H54 (cell line): ENCODE measurements at places on chromosomes 1 and 21.

DNA sequence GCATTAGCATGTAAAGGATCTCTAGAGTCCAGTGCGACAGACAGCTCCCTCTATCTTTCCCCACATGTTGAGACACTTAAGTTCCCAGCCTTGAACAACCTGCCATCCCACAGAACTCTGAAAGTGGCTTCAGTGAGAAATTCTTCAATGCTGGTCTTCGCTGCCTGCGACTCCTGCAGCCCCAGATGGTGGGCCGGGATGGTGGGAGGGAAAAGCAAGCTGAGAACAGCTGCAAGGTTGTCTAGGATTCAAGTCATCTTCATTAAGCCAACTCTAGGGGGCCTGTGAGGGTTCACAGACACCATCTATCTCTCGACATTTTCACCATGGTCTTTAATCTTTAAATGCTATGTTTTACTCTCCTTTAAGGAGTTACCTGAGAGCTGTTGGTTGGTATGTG, 185.5 kb upstream of the C1orf174 start:
- DNase-seq, result no peak

GRCh38 chr1:149931212-149931790, 3.7 kb upstream of the SF3B4 start:
- peak; percentile 45 for DNase-seq

DNA sequence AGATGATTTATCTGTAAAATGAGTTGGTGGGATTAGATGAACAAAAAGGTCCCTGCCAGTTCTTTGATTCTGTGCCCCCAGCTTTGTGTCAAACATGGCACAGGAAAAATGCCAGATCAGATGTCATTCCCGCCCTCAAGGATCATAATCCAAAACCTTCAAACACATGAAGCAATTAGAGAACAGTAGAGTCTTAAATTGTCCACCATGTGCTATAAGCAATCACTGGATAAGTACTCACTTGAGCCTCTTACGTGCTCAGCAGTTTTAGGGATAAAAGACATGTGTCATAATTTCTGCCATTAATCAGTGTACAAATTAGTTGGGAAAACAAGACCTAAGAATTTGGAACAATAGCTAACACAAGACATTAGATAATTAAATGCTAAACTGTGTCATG, 15.4 kb upstream of the KIAA0040 start:
- no peak for DNase-seq

GRCh38 chr21:39564200-39564599, 48.5 kb upstream of the B3GALT5 start:
- no peak for DNase-seq

- no peak for DNase-seq
These were observed 148.2 kb upstream of the COL6A1 start for GRCh38 chr21:45833414-45833813.

DNA sequence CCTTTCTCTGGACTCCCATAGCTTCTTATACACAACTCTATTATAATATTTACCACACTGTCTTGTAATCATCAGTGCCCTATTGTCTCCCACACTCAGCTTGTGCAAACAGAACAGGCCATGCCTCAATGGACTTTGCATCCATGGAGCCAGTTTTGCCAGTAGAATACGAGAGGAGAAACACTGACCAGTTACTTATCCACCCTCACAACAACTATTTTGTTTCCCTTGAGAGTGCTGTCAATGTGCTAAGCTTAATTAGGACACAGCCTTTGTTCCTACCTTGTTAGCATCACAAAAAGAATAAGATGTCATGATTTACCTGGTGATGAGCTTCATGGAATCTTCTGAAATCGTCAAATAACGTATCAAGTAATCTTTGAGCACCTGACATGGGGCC, 18.1 kb upstream of the LRRC52 start:
- no peak for DNase-seq
